ENCODE measurements at places on chromosomes 2 and 18. TPM values are rescaled to one million over a fixed set of nuclear protein-coding genes. Genes with fewer than 3 reads are reported as not detected.

DNA sequence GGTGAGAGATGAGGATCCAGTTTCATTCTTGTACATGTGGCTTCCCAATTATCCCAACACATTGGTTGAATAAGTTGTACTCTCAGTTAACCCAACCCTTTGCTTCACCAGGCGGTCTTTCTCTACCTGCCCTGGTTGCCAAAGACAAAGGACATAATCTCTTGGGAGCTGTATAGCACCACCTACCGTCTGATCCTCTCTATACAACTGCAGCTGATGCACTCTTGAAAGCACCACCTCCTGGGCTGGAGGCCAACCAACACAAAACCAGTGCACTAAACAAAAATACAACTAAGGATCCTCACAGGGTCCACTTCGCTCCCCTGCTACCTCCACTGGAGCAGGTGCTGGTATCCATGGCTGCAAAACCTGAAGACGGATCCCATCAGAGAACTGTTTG lies 473.6 kb upstream of the NRXN1 start:
- DNase-seq, result no peak
- H3K4me3 ChIP-seq, result no peak overlapping the region
- H3K4me1 ChIP-seq, result no peaks in the 10 kb centered on the region
- no peak overlapping the region for H3K27ac ChIP-seq
- H3K27me3 ChIP-seq, result no peaks in the 10 kb centered on the region

DNA sequence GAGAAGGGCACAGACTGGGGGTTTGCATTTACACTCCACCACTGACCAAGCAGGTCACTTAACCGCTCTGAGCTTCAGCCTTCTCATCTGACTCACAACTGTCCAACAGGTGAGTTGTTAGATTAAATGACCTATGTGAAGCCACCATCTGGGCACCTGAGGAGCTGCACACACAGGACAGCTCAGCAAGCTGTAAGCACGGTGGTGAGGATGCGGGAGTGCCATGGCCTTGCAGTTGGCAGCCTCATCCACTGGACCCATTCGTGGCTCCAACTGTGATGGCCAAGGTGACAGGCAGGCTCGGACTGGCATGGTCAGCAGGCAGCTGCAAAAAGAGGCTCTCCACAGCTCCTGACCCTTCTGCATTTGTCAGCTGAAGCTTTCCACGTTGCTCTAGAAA lies 23.3 kb upstream of the AMMECR1L start:
- no peak overlapping the region for H3K27ac ChIP-seq
- no peaks in the 10 kb centered on the region for H3K4me1 ChIP-seq
- peaks cover 23% of the 10 kb centered on the region for H3K27me3 ChIP-seq
- H3K36me3 ChIP-seq, result no peaks in the 10 kb centered on the region
- DNase-seq, result no peak

DNA sequence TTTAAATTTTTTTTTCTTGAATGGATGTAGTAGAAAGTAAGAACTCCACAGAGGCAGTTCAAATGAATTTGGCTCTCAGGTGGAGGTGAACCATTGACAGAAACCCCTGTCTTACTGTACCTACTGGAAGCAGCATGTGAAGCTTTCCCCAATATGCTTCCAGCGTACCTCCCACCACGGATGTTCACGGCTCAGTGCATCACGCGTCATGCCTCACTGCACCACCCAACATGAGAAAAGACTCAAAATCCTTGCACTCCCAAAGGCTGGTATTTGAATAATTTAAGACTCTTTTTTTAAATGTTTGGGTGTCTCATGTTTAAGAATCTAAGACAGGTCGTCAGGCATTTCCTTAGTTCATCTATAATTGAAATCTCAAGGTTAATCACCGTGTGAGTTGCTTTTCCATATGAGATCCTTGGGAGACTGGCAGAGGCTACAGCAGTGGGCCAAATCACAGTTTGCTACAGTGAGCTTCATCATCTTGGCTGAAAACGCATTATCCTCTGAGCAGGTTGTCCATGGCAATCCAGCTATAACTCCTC lies 846.4 kb downstream of the DCDC2C start:
- H3K4me1 ChIP-seq, result no peaks in the 10 kb centered on the region
- H3K27me3 ChIP-seq, result no peaks in the 10 kb centered on the region
- no peak overlapping the region for H3K4me3 ChIP-seq
- no peak for DNase-seq
- no peaks in the 10 kb centered on the region for H3K36me3 ChIP-seq

DNA sequence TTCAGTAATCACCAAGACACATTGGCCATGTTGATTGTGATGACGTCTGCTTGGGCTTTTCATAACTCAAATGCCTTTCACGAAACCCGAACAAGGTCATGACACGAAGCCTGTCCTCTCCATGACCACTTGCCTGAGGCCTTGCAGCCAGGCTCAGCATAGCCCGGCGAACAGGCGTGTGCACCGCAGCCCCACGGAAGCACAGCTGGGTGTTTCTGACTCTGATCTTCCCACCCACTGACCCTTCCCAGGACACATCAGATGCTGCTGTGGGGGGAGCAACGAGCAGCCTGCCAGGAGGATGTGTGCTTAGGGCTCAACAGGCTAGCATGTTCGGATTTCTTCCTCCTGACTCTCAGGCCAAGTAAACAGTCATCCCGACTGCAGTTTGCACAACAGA lies 369.4 kb upstream of the SALL3 start:
- H3K4me3 ChIP-seq, result no peak overlapping the region
- H3K27ac ChIP-seq, result no peak overlapping the region
- H3K27me3 ChIP-seq, result peaks cover 21% of the 10 kb centered on the region
- no peaks in the 10 kb centered on the region for H3K4me1 ChIP-seq
- no peaks in the 10 kb centered on the region for H3K36me3 ChIP-seq

DNA sequence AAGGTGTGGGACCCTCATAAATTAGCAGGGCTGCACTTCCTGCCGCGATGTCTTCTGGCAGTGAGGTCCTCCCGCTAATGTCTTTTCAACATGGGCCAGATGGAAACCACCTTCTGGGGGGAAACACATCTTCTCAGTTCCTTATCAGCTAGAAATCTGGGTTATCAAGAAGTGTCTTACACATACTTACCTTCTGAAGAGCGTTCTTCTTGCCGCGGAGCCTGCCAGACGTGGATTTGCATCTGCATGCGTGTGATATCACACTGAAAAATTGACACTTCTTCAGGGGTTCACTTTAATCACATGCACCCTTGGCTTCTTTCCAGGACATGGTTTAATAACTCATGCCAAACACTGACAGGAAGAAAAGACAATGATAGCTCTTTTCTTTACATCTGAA lies 163.5 kb upstream of the SOX11 start:
- no peak overlapping the region for H3K4me3 ChIP-seq
- no peak for DNase-seq
- no peaks in the 10 kb centered on the region for H3K27me3 ChIP-seq
- no peak overlapping the region for H3K27ac ChIP-seq
- H3K36me3 ChIP-seq, result no peaks in the 10 kb centered on the region

DNA sequence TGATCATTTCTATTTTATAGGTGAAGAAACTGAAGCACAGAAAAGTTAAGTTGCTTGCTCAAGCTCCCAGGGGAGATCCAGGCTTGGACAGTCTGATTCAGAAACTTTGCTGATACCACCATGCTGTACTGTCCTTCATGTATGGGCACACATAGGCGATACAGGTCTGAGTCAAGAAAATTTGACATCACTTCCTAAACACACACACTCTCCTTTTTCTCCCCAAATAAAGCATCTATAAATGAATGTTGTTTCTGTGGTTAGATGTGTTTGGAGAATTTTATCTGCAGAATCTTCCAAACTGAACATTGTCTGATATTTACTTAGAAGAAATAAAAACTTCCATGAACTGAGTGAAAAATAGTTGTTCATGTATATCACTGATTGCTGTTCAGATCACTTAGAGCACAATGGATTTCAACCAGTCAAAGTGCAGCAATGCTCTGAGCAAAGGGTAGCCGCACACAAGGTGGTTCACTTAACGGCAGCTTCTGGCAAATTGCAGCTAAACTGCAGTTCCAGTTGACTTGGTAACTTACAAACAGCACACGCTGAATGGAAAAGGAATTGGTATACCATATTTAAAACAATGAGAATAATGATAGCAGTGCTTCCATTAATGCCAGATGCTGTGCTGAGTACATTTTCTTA lies 10.0 kb upstream of the AGFG1 start:
- peaks cover 61% of the 10 kb centered on the region for H3K4me1 ChIP-seq
- no peak overlapping the region for H3K27ac ChIP-seq
- H3K4me3 ChIP-seq, result no peak overlapping the region
- H3K36me3 ChIP-seq, result no peaks in the 10 kb centered on the region

DNA sequence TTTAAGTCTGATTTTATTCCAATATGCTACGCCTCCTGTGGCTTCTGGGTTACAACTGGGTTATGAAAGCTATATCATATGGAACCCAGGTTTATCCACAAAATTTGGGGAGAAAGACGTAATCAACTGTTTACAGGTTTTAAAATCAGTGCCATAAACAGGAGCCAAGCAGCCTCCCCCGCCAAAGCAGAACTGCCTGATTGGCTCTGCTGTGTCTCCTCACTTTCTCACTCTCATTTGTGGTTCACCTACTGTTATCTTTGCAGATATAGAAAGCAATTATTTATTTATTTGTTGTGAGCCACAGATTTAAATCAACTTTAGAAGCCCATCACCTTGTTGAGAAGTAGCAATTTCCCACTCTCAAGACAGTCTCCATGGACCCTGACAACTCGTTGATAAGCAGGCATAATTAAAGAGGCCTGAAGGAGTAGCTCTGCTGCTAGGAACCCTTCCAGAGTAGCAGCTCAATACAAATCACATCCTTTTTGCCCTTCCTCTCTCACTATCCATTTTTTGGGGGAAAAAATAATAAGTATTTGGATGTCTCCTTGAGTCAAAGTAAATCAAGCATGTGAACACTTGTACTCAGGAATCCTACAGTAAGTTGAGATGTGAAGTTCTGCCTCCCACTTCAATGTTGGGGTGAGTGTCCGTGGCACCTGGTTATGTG lies 191.0 kb upstream of the CCDC150 start:
- H3K36me3 ChIP-seq, result no peaks in the 10 kb centered on the region
- DNase-seq, result no peak
- no peaks in the 10 kb centered on the region for H3K4me1 ChIP-seq
- H3K27me3 ChIP-seq, result no peaks in the 10 kb centered on the region
- H3K27ac ChIP-seq, result no peak overlapping the region

GRCh38 chr2:241550616-241551580 lies 7.6 kb upstream of the BOK start:
- peaks cover 79% of the 10 kb centered on the region for H3K27me3 ChIP-seq
- H3K27ac ChIP-seq, result no peak overlapping the region
- DNase-seq, result no peak
- H3K36me3 ChIP-seq, result no peaks in the 10 kb centered on the region
- no peak overlapping the region for H3K4me3 ChIP-seq

- no peak for DNase-seq
- no peaks in the 10 kb centered on the region for H3K4me1 ChIP-seq
- H3K27me3 ChIP-seq, result no peaks in the 10 kb centered on the region
- no peak overlapping the region for H3K27ac ChIP-seq
- no peak overlapping the region for H3K4me3 ChIP-seq
Measured at GRCh38 chr2:227888289-227888688, 16.9 kb downstream of the DAW1 start.

The CCDC121 gene
- total RNA-seq, result 1.2 TPM

The SIGLEC15 gene
- total RNA-seq, result not detected

The HOXD9 gene
- total RNA-seq, result not detected

The POTEJ gene
- not detected for total RNA-seq

The CCDC178 gene
- total RNA-seq, result not detected
